ENCODE measurements at places on chromosomes 13 and 19.
A peak's percentile ranks its signal among the peaks of the same experiment; 100 is the strongest.

DNA sequence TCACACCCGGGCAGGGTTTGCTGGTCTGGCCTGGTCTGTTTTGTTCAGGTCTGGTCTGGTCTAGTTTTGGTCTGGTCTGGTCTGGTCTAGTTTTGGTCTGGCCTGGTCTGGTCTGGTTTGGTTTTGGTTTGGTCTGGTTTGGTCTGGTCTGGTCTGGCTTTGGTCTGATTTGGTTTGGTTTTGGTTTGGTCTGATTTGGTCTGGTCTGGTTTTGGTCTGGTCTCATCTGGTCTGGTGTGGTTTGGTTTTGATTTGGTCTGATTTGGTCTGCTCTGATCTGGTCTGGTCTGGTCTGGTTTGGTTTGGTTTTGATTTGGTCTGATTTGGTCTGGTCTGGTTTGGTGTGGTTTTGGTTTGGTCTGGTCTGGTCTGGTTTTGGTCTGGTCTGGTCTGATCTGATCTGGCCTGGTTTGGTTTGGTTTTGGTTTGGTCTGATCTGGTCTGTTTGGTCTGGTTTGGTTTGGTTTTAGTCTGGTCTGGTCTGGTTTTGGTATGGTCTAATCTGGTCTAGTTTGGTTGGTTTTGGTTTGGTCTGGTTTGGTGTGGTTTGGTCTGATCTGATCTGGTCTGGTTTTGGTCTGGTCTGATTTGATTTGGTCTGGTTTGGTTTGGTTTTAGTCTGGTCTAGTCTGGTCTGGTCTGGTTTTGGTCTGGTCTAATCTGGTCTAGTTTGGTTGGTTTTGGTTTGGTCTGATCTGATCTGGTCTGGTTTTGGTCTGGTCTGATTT lies 14.4 kb upstream of the F2RL3 start:
- DNase-seq, result no peak

DNA sequence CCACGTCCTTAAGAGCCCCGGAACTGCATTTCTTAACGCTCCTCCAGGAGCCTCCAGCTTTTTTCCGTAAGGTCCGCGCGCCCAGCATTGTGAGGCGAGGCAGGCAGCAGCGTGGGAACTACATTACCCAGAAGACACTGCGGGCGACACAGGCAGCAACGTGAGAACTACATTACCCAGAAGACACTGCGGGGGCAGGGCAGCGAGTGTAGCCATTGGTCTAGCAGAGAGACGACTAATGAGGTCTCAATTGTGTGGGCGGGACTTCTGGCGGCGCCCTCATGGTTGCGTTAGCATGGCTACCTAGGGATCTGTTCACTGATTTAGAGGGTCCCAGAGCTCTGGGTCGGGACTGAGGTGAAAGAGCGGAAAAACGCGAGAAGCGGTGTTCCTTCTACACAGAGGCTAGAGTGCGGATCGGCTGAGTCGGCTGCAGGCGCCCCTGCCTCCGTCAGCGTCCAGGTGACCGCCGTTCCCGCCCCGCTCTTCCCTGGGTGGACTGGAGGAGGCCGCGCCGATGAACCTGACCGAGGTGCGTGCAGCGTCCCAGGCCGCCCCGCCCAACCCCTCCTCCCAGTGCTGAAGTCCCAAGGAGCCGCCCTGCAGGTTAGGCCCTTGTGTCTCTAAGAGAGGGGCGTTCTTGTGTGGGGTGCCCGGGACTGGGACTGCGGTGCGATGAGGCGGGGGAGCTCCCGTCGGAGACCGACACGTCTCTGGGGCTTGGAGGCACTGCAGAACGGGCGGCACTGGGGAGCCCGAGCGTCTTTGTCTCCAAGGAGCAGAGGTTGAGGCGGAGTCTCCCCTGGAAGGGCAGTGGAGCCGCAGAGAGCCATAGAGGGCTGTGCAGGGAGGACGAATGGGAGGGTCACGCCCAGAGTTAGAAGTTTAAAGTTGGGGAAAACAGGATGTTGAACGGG lies at the start of gene ZNF749:
Gene ZNF749, plus strand, starts transcription at position 264 of the 917 bp plus-strand sequence. Its CDS starts 254 bp downstream, at position 518.
- peak; percentile 99 for DNase-seq

DNA sequence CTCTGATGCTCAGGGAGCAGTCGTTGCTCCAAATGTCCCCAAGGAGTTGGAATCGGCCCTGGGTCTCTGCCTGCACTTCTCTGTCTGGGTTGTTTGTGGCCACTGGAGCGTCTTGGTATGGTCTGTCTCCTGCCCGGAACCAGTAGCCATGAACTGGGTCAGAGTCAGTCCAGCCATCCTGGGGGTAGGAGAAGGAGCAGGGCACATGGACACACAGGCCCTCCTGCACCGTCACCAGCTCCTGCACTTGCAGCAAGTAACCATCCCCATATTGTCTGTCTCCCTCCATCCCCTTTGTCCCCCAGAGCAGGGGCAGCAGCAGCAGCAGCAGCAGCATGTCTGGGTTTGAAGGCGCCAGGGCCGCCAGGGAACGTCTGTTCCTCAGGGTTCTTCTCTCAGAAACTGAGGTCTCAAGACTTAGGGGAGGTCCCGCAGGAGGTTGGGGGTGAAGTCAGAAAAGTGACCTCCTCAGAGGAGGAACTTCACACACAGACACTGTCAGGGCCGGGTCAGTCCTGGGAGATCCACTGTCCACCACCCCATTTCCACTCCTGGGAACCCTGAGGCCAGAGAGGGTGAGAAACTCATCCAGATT lies at the start of gene SIGLEC8:
Gene SIGLEC8, minus strand, starts transcription at position 404 of the 595 bp plus-strand sequence. Its CDS starts 67 bp downstream, at position 337.
- DNase-seq, result no peak

- no peak for DNase-seq
Measured at GRCh38 chr13:74707291-74707690, 573.1 kb upstream of the KLF12 start.

GRCh38 chr19:4522291-4523002 lies 4.2 kb upstream of the PLIN4 start:
- no peak for DNase-seq

DNA sequence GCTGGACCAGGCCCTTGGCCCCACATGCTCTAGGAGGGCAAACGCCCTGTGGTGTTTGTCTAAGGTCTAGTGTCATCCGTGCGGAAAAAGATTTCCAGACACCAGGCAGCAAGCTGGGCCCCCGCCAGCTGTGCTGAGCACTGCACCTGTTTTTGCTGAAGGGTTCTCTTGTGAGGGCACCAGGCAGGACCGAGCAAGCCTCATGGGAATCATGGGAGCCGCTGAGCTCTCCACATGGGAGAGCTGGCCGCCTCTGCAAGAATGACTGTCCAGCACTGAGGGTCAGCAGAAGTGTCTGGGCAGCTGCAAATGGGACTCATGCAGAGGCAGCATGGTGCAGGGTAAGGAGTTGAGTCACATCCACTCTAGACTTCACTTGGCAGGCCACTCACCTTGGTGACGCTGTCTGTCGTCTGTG lies 12.0 kb downstream of the B3GNT8 start:
- DNase-seq, result no peak

GRCh38 chr19:36527341-36527740 lies 730 bp downstream of the ZNF260 start:
- DNase-seq, result no peak

DNA sequence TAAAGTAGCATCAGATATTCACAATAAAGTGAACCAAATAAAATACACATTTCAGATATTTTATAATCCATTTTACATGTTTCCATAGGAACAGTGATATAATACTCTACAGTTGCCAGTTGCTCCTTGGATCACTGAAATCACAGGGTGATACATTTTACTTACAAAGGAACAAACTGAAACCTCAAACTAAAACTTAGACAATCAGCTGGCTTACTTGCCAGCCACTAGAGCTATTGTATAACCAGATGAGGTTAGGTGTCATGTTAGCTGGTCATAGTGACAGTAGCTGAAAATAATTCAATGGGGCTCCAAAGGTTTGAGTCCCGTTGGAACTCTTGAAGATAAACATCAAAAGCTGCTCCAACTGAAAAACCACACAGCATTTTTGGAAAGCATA lies 274.6 kb downstream of the ITGBL1 start:
- no peak for DNase-seq

GRCh38 chr19:1057176-1057855 lies 9.7 kb upstream of the ARHGAP45 start:
- DNase-seq, result peak; percentile 63

GRCh38 chr19:51311351-51312257 lies at the start of gene IGLON5:
Gene IGLON5 (plus strand): TSS chr19:51311644. CDS start chr19:51311848, 204 bp downstream.
- DNase-seq, result no peak

GRCh38 chr19:51595190-51596175 lies 24.4 kb downstream of the ZNF175 start:
- no peak for DNase-seq

GRCh38 chr19:8403098-8403819 lies 9.8 kb upstream of the MARCHF2 start:
- no peak for DNase-seq

GRCh38 chr13:46686171-46686570 lies 110.8 kb downstream of the ESD start:
- no peak for DNase-seq

GRCh38 chr13:99620806-99621205 lies 119.5 kb downstream of the TM9SF2 start:
- no peak for DNase-seq

DNA sequence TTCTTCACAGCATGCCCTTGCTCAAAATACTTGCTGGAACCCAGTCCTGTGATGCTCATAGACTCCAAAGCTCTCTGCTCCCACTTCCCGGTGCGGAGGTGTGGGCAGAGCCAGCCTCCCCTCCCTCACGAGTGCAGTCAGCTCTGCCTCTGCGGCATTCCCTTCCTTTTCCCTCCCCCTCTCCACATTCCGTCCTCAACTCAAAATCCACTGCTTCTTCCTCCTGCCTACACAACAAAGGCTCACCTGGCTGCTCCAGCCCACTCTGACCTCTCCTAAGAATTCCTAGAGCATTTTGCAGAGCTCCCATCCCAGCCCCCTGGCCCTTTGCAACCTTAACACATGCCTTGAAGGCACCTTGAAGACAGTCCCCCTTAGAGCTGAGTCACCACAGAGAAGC lies 527.9 kb downstream of the MYO16 start:
- DNase-seq, result no peak

DNA sequence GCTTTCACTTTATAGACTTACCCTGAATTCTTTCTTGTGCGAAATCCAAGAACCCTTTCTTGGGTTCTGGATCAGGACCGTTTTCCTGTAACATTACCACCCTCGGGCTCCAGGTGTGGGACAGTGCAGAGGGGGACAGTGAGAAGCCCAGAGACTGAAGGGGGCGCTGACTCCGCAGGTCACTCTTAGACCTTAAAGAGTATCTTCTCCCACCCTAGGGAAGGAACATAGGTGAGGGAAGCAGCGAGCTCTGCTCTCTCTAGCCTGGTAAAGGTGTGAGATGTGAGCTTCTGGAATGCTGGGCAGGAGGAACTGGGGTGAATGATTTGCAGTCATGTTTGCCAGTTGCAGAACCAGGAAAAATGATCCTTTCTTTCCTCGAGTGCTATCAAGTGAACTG lies 80.8 kb upstream of the ZNF507 start:
- DNase-seq, result no peak

- DNase-seq, result no peak
Measured at GRCh38 chr19:49818649-49819370, 721 bp downstream of the MED25 start.

GRCh38 chr13:43243711-43244110 lies 220.3 kb downstream of the DNAJC15 start:
- no peak for DNase-seq

- no peak for DNase-seq
Measured at GRCh38 chr19:55256562-55257460, 2.0 kb downstream of the PPP6R1 start.

- no peak for DNase-seq
Measured at GRCh38 chr13:42129033-42129432, 80.6 kb downstream of the DGKH start.

DNA sequence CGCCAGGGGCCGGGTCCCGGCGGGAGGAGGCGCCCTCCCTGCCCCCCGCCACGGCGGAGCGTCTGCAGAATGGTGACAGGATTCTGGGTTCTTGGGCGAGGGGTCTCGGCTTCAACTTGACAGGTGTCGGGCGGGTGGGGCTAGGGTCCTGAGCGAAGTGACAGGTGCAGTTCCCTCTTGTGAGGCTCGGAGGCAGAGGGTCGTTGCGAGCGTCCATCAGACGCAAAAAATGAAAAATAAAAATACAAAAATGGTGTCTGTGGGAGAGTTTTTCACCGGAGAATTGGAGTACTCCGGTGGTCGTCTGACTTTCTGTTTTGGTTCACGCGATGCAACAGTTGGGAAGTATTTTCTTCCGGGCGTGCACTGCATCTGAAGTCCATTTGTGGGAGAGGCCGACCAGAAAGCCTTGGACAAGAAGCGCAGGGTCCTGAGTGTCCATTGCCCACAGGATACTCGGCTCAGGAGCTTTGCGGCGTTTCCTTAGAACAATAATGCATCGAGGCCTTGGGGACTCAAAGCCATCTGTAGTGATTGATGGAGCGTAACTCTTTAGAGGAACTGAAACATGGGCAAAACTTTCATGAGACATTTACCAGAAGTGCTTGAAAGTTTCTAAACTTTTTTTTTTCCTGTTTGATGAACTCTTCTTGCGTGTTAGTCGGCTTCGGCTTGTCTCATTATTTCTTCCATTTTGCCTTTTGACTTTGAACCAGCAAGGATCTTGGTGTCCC lies 759 bp downstream of the RB1 start:
- DNase-seq, result peak; percentile 33

- peak; percentile 92 for DNase-seq
Measured at GRCh38 chr13:30463787-30464495, 1.8 kb downstream of the HMGB1 start.

DNA sequence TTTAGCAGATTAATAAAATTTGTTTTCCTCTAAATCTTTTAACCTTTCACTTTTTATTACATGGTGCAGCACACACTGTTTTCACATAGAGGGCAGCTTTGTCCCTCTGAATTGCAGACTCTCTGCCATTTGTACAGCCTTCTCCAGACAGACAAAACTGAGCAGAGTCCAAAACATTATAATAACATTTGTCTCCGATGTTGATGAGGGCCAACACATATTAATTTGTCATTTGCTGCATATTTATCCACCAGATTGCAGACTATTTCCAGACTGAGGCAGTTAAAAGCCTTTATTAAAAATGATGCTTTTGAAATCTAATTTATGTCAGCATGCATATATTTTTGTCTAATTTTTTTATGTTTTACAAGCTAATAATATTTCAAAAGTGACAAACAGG lies 1251.9 kb upstream of the SLC10A2 start:
- no peak for DNase-seq

- DNase-seq, result no peak
Measured at GRCh38 chr13:28621449-28621848, 37.5 kb upstream of the POMP start.

- DNase-seq, result no peak
Measured at GRCh38 chr13:57724486-57725272, 93.1 kb downstream of the PCDH17 start.

DNA sequence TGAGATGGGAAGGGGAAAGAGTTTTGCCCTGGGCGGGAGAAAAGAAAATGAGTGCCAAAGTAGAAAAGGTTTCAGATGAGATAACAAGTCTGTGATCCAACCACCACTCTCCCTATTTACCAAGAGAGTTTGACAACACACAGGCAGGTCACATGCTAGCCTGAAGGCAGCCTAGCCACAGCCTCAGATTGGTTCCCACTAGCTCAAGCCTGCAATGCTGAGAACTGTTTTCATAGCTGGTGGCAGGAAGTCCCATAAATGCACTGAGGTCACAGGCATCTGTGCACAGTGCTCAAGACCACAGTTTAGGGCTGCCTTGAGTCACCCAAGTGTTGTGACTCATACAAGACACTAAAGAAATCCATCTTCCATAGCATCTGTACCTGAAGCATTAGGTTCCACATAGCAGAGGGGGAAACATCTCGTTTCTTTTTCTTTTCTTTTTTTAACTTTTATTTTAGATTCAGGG lies 18.5 kb upstream of the POP4 start:
- DNase-seq, result peak; percentile 96

Data from activated CD4-positive, alpha-beta T cell treated with anti-CD3 and anti-CD28 coated beads, Interleukin-10, Interleukin-2, amounts not matched to agents 100 ng/mL and 50 ng/mL, durations not matched to agents 16 hours and 8 hours (primary cell).